ENCODE measurements at places on chromosomes 5 and 9. TPM values are rescaled to one million over a fixed set of nuclear protein-coding genes. Genes with fewer than 3 reads are reported as not detected.
A peak's percentile ranks its signal among the peaks of the same experiment; 100 is the strongest.

The FREM1 gene
- not detected for total RNA-seq

The ANKRD34B gene
- not detected for total RNA-seq

The PCDHA2 gene
- 0.09 TPM for total RNA-seq

The NREP gene
- total RNA-seq, result 28.7 TPM

GRCh38 chr5:146753641-146754040 lies 124.9 kb downstream of the PPP2R2B start:
- DNase-seq, result no peak

The TARS1 gene
- 192 TPM for total RNA-seq

The SHISAL2B gene
- not detected for total RNA-seq

DNA sequence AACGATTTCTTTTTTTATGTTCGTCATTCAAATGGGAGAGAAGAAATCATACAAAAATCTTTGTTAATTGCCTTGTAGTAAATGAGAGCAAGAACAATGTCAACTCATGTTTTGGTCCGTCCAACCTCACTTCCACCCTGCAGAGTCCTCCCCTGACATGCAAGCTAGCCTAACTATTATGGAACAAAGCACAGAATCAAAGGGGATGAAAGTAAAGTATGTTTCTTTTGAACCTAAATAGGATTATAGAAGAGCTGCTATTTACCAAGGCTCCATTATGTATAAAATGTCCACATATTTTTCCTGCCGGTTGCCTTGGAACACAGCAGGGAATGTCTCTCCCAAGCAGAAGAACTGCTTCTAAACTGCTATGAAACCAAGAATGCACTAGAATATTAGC lies 161.1 kb downstream of the MRPS30 start:
- no peak for DNase-seq

The ZMAT2 gene
- 72.1 TPM for total RNA-seq

The SOX30 gene
- 0.14 TPM for total RNA-seq

GRCh38 chr9:107760469-107761242 lies 271.1 kb upstream of the KLF4 start:
- DNase-seq, result no peak

GRCh38 chr9:135152614-135153334 lies 65.3 kb downstream of the OLFM1 start:
- no peak for DNase-seq

DNA sequence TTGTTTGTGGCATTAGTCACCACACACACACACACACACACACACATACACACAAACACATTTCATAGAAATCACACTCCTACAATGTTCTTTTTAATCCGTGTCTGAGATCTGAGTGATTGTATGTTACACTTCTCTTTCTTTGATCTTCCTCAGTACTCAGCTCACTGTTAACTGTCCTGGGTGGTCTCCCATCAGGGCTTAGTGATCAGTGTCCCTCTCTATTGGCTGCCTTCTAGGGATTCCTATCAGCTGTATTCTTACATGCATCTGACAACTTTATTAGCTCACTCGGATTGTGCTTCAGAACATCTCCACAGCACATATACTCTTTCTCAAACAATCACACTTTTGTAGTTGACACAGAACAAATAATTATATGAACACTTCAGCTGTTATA lies 170.2 kb upstream of the POU5F2 start:
- DNase-seq, result no peak

- peak; percentile 65 for DNase-seq
Measured at GRCh38 chr9:96020792-96021550, 145.5 kb downstream of the ERCC6L2 start.

DNA sequence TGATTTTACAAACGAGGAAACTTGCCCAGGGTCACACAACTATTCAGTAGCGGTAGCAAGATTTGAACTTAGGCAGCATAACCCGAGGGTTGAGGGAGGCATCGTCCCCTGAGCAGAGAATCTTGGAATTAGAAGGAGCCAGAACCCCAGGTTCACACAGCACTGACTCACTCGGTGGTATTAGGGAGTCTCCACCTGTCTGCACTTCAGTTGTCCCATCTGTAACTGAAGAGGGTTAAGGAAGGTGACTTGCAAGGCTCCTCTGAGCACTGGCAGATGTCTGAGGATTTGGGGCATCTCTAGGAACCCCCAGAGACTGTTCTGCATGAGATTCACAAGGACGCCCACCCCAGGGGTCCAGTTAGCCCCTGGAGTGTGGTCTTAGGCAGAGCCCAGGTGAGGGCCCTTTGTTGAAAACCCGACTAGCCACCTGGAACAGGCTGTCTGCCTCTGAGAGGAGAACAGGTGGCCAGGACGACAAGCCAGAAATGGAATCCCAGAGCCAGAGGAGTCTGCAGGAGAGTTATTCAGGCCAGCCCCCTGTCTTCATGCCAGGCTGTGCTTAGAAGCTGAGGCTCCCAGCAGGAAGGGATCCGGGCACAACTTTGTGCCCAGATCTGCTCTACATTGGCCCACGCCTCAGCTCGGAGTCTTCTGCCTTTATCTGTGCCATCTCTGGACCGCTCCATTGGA lies 50.0 kb upstream of the ORM1 start:
- DNase-seq, result no peak

DNA sequence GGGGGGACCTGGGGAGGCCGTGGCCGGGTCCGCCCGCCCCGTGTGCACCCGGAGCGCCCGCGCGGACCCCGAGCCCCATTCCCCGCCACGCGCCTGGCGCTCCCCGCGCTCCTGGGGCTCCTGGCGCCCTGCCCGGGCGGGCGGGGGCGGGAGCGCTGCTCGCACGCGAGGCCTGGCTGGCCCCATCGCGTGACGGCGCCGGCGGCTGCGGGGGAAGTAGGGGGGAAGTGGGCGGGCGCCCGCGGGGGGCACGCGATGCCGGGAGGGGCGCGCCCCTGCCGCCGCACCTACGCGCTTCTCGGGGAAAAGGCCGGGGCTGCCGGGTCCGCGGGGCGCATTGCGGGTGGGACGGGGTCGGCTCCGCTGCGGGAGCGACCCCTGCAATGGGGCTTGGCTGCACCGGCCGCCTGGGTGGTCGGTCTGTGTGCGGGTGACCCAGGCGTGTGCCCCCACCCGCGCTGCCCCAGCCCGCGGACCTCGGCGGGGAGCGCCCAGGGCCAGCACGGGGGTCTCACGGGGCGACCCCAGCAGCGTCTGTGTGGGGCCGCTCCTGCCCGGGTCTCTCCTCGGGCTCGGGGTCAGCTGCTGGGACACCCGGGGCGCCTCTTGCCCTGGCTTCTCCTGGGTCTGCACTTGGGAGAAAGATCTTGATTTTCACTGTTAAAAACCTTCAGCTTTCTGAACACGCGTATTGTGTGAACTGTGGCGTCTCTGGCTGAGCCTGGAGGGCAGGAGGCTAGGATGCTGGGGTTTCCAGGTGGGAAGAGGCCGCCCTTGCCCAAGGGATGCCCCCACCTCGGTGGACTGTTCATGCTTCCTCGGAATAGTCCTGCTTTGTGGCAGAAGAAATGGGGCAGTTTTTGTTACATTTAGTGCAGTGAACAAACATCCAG lies 52.4 kb downstream of the AHRR start:
- peak; percentile 87 for DNase-seq

The CCNI2 gene
- 0.87 TPM for total RNA-seq

GRCh38 chr5:431001-431710 lies 11.8 kb upstream of the EXOC3 start:
- DNase-seq, result peak; percentile 59

- DNase-seq, result no peak
Measured at GRCh38 chr9:133914442-133915342, 77.4 kb downstream of the VAV2 start.

DNA sequence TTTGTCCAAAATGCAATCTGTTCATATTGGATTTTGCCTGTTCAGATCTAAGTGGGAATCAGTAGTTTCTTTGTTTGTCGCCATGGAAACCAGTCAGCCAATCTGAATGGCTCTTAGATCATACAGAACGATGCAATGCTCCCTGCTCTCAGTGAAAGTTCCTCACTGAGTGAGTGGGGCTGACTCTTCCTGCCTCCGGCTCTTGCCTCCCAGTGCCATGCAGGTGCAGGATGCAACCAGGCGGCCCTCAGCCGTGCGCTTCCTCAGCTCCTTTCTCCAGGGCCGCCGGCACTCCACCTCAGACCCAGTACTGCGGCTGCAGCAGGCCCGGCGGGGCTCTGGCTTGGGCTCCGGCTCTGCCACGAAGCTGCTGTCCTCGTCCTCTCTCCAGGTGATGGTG lies at the start of gene PTPDC1:
TSS of gene PTPDC1 (plus strand) at position 151 of the 400 bp plus-strand sequence. CDS start at position 218, 67 bp downstream.
- no peak for DNase-seq

- DNase-seq, result peak; percentile 39
Measured at GRCh38 chr9:33472171-33472880, 1.4 kb downstream of the NOL6 start.

DNA sequence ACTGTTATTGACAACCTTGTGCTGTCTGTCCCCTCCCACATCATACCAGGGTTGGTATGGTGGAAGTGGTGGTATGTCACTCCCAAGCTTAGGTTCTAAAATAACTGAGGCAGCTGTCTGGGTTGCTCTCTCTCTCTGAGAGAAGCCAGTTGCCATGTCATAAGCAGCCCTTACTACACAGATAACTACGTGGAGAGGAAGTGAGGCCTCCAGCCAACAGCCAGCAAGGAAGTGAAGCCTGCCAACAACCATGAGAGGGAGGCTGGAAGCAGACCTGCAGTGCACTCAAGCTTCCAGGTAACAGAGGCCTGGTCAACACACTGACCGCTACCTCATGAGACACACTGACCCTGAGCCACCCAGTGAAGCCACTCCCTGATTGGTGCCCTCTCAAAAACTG lies 18.6 kb downstream of the CTNNAL1 start:
- no peak for DNase-seq

The FRMPD1 gene
- total RNA-seq, result not detected

Data from activated naive CD4-positive, alpha-beta T cell treated with anti-CD3 and anti-CD28 coated beads, Interleukin-2, amount 50 U/mL, for 72 hours (primary cell).